Activated CD4-positive, alpha-beta T cell treated with anti-CD3 and anti-CD28 coated beads, Interleukin-2, amount 50 U/mL, for 4 hours (primary cell): ENCODE measurements at places on chromosomes 5 and 9.

GRCh38 chr9:18437315-18438201 lies 36.4 kb upstream of the ADAMTSL1 start:
- DNase-seq, result no peak

DNA sequence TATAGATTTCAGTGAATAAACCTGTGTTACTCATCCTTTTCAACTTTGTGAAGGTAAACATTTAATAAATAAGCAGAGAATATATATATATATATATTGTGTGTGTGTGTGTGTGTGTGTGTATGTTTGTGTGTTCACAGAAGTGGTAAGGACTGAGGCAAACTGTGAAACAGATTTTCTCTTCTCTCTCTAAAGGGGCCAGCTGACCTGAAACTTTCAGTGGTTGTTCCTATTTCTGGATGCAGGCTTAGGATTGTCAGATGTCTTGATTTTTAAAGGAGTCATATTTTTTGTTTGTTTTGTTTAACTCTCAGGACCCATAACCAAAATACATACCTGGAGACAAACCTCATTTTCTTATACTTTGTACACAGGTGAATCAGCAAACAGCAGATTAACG lies 714.9 kb upstream of the MEF2C start:
- no peak for DNase-seq

DNA sequence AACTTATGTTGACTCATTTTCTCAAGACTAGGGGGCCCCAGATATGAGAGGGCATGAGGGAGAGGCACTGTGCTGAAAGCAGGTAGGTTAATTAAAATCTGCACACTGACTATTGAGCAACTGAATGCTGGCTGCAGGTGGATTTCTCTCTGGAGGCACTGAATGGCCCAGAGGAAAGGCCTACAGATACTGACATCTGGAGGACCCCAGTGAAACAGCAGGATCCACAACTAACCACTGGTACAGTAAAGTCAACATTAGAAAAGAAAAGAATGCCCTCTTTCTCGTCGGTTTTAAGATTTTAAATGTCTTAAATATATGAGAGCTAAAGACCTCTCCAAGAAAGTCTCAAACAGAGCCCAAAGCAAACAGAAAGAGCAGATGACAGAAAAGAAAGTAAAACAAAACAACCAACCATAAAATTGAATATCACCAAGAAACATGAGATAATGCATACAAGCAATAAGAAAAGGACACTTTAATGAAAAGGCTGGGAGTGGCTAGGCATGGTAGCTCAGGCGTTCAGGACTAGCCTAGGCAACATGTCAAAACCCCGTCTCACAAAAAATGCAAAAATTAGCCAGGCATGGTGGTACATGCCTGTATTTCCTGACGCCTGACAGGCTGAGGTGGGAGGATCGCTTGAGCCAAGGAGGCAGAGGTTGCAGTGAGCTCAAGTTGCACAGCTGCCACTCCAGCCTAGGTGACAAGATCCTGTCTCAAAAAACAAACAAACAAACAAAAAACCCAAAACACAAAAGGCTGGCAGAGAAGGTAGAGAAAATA lies 43.3 kb downstream of the PUM3 start:
- no peak for DNase-seq

GRCh38 chr5:135450952-135451351 lies 1.2 kb downstream of the TIFAB start:
- DNase-seq, result no peak

DNA sequence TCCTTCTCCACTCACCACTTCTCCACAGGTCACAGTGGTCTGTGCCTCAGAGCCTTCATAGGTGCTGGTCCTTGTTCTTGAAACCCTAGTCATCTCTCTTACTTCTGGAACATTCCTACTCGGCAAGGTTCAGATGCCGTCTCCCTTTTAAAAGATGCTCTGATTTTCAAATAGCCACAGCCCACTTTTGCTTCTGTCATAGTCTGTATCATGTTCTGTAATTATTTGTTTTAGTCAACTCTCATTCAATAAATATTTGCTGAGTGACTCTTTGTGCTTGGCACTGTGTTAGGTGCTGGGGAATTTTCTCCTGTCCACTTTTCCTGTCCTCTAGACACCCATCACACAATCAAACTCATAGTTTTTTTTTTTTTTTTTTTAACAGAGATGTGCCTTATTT lies 181.3 kb upstream of the IL12B start:
- no peak for DNase-seq
